ENCODE measurements at places on chromosomes 5 and 9.

DNA sequence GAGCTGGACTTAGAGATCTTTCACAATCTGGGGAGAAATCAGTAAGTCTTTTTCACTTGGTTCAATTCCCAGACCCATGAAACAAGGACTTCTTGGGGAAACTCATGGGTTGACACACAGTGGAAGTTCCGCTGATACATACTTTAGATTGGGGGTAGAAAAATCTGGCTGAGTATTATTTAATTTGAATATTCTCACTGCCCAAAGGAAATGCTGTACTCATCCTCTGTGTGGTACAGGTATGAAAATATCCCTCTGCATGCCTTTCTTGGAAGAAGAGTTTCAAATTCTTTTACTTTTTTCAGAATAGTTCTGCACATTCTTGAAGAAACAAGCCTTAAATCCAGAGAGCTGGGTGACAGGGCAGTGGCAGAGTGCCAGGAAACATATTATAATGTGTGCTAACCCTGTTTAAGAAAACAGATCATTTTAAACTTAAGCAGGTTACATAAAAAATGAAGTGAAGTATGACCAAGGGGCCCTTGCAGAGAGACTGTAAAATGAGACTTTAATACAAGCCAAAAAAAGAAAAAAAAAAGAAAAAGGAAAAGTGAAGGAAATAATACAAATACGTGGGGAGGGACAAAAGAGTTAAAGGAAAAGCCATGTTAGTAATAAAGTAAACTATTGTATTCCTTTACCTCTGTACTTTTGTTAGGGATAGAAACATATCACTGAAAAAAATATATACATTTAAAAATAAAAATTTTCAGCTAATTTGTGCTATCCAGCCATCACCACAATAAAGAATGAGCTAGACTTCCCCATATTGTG, 173.4 kb upstream of the NR3C1 start:
- DNase-seq = no peak

GRCh38 chr9:23581931-23582330, 244.1 kb downstream of the ELAVL2 start:
- DNase-seq = no peak

DNA sequence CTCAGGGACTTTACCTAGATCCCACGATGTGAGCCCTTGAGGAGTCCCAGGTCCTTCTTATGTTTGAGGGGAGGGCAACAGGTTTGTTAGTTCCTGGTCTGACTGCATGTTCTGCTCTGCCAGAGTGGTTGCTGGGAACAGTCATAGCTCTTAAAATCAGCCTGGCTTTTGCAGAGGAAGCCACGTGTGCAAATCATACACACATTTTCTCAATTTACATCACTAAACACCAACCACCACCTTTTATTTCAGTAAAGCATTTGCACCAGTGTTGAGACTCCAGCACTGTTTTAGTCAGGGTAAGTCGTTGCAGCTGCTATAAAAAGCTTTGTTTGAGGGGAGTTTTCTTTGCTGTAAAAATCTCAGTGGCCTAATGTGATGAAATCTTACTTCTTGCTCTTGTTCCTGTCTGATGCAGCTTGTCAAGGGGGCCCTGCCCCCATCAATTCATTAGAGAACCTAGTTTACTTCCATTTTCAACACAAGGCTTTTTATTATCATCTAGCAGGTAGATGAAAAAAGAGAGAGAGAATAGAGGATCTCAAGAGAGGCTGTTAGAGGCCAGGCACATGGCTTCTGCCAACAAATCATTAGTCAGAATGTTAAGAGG, 70.3 kb upstream of the VCAN start:
- peak; percentile 24 for DNase-seq

DNA sequence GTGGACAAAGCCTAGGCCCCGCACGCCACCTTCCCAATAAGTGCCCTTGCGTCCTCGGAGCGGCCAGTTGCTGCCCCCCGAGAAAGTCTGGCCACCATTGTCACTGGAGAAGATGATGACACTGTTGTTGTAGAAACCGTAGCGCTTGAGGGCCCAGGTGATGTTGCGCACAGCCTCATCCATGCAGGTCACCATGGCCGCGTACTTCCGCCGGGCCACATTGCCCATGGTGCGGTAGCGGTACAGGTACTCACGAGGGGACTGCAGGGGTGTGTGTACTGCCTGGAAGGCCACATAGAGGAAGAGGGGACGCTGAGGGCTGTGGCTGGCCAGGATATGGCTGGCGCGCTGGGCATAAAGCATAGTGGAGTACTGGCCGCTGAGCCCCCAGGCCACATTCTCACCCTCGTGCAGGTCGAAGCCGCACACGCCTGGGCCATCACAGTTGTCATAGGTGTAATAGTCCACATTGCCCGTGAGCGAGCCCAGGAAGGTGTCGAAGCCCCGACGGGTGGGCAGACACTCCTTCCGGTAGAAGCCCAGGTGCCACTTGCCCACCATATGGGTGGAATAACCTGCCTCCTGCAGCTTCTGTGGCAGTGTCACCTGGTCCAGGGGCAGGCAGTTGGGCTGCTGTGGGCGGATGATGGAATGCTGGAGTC, 4.6 kb downstream of the ARSI start:
- DNase-seq = no peak

DNA sequence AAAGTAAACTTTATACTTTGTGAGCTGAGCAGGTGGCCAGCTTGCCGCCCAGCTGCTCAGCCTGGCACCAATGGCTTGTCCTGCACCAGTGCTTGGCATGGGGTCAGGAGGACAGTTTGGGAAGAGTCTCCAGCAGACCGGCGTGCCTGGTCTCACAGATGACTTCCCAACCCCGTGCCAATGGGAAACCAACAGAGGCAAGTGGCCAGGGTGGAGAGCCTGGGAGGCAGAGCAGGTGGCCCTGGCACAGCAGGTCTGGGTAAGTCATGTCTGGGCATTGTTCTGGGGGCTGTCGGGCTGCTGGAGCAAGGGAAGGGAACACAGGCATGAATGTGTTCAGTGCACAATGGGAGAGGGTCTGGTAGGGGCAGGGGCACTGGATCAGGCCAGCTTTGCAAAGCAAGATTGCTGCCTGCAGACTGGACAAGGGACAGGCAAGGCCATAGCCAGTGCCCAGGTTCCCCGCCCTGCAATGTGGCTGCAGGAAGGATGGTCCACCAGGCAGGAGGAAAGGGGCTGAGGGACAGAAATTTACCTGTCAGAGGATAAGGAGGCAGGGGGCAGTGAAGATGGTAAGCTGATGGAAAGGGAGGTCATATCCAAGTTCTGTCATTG, 76.2 kb upstream of the ALDH1B1 start:
- no peak for DNase-seq

GRCh38 chr5:109857405-109858031, 167.8 kb downstream of the MAN2A1 start:
- DNase-seq = no peak

- no peak for DNase-seq
Observed at GRCh38 chr9:22228542-22228941, 218.1 kb upstream of the DMRTA1 start.

DNA sequence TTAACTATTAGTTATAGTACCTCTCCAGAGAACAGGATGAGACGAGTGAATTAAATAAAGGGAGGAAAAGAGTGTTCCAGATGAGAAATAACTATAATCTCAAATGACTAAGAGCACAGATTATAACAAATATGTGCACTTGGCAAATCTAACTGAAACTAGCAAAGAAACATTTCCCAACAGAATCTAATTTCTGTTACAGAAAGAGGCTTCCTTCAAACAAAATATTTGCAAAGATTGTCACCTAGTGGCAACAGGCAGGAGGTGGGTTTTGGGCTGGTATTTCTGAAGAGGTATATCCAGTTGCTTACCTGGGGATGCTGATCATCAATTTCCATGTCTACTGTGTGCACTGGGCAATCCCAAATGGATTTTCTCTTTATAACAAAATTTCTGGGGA, 5.6 kb upstream of the SPDL1 start:
- no peak for DNase-seq

- no peak for DNase-seq
Observed at GRCh38 chr5:147046281-147046680, 167.7 kb upstream of the PPP2R2B start.

- no peak for DNase-seq
Observed at GRCh38 chr5:181153814-181154213, 6.4 kb downstream of the OR2V2 start.

DNA sequence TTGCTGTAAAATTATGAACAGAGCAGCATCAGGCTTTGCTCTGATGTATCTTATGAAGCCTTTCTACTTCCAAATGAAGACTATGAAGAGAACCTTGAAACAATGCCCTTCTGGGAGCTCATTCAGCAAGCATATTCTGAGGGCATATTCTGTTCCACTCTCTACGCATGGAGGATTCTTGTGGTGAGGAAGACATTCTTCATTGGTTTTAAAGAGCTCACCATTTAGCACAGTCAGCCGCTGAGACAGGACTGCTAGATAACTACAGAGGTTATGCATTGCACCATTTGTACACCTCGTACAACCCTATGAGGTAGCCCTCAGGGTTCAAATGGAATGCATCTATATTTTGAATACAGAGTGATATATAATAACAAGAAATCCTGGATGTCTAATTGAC, 61.0 kb downstream of the INVS start:
- no peak for DNase-seq

DNA sequence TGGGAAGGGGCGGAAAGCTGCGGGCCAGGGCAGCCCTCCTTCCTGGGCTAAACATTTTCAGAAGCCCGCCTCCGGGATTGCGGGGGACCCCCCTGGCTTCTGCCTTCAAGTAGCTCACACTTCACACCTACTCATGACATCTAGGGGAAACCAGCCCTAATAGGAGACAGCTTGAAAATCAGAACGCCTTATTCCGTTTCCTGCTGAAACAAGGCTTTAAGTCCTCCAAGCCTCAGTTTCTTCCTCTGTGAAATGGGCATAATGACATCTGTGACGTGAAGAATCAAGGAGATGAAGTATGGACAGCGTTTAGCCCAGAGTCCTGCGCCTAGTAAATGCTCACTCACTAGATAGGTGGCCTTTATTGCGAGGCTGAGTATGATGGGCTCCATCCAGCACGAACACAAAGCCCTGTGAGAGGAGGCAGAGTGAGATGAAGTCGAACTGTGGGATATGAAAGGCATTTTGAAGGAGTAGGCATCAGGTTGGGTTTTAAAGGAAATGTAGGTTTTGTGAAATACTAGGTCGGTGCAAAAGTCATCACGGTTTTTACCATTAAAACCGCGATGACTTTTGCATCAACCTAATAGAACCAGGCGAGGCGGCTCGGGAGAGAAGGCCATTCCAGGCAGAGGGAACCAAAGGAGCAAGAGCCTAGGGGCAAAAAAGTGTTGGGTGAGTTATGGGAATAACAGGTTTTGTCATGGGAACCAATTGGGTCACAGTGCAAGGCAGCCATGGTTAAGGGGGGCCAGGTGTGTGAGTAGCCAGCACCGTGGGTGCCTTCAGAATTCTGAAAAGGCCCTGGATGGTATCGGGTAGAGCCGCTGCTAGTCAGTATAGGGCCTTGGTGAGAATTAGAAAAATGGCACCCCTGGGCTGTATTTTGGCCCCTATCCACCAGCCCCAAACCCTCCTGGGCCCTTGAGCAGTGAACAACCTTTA, 1.0 kb upstream of the TSC1 start:
- no peak for DNase-seq

- DNase-seq = no peak
Observed at GRCh38 chr5:180178531-180179441, 30.2 kb downstream of the RASGEF1C start.

DNA sequence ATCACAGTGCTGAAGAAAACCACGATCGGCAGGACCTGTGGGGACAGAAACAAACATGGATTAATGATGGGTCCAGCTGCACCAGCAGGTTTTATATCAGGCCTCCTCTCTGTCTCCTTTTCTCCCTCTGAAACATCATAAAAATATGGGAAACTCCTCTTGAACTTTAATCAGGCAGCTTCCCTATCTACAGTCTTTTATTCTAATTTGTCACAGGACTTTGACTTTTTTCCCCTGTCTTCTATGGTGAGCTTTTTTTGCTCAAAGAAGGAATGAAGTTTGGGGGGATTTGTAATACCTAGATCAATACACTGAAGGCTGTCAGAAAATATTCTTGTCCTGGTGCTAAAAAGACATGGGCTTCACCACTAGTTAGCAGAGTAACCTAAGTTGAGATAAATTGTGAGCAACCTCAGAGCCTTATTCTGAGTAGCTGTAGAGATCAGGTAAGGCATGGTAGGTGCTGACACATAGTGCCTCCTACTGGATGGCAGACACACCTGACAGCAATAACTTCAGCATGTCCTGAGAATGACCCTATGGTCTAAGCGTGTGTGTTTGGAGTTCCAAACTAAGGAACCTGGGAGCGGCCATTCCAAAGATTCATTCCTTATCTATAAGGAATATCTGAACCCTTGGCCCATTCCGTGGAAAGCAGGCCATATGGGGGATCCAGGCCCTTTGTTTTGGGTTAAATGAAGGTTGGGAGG, 46.2 kb downstream of the SLC28A3 start:
- no peak for DNase-seq

DNA sequence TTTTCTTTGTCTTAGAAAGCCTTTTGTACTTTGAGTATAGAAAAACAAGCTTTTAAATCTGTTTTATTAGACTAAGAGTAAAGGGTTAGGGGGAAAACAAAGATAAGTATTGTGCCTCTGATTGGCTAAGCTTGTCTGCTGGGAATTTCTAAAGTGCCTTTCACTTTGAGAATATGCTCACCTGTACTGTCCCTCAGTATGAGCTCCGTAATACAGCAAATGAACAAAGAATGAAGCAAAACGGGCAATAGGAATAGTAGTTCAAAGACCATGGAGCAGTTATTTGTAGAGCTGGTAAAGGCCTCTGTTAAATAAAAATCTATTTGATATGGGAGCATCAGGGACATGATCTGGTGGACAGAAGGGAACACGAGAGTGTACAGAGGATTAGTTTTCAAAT, 277.8 kb downstream of the MAST4 start:
- no peak for DNase-seq

DNA sequence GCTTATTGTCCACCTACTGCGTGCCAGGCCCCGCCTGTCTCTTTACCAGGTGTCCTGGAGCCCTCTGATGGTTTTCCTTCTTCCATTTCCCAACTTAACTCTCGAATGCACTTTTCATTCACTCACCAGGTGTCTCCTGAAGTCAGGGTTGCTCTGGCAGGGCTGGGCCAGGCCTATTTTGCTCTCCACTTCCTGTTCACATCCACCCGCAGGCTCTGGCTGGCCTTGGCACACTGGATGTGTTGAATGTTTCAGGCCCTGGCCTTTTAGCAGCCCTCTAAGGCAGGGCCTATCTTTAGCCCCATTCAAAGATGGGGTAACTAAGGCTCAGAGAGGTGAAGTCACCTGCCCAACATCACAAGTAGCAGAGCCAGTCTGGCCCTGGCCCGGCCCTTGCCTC, 16.4 kb downstream of the LRRC8A start:
- no peak for DNase-seq

DNA sequence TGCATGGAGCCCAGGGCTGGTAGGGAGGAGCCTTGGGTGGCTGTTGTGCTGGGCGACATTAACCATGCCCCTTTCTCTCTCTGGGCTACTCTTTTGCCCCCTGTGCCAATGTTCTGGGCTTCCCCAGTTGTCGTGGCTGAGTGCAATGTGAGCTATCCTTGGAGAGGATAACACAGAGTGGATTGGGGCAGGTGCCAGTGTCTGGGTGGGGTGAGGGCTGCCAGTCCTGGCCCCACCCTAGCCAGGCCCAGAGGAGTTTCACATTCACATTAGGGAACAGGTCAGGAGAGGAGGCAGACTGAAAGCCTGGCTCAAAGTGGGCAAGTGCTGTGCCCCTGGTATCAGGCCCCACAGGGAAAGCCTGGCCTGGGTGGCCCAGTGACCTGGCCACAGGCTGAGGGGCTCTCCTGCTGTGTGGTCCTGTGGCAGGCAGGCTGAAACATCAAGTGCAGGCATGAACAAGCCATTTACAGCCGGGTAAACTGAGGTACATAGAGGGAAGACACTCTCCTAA, 7.5 kb upstream of the NDST1 start:
- DNase-seq = no peak

Measured in DND-41 (cell line).